Fibroblast of skin of right quadriceps (primary cell): ENCODE measurements at places on chromosomes 6 and 20.

- DNase-seq: no peak
These were observed 40.1 kb upstream of the DYNLRB1 start for GRCh38 chr20:34475979-34476736.

DNA sequence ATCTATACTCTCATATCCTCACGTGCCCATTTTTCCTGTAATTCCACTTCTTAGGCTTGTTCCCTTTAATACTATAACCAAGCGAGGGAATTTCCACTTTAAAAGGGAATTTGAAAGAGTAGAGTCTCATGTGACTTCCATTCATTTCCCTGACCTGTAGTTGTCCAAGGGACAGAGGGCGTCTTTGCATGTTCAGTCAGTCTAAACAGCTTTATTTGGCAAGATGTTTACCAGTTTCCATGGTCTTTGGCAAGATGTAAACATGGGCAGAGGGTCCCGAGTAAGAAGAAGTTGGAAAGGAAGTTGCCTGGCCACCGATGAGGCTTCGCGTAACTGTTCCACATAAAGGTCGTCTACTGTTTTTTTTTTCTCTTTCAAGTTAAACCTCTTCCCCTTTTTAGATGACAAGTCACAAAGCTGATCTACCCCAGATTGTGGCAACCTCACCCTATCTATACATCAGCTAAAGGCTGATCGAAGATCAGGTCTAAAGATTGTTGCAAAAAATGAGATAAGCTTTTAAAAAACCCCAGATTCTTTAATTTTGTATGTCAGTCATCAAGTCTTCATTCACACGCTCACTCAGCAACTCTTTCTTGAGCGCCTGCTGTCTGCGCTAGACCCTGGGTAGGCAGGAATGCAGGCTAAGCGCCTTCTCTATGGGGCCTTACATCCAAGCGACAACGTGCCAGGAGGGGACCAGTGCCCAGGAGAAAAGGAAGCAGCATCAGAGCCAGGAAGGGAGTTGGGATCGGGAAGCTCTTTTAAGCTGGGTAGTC is 31.7 kb upstream of the CCR6 start:
- no peak for DNase-seq

GRCh38 chr6:134634966-134635365 is 314.9 kb downstream of the ALDH8A1 start:
- DNase-seq: no peak

DNA sequence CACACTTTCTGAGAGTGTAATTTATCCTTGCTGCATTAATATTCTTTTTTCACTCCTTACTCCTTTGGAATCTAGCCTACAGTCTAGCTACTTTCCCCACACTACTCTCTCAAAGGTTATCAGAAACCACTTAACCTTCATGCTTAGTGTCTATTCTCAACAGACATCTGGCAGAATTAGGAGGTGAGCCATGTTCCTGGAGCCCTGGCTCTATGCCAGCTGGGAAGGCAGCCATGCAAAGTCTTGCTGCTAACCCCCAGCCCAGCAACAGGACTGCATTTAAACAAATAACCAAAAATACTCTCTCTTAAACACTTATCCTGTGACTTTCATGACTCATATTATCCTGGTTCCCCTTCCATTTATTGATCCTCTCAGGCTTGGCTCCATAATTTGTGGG is 260.2 kb downstream of the BCKDHB start:
- peak; percentile 68 for DNase-seq
